Activated CD8-positive, alpha-beta memory T cell treated with anti-CD3 and anti-CD28 coated beads, Interleukin-2, amount 10 ng/mL, durations not matched to agents 7 days and 5 days (primary cell): ENCODE measurements at places on chromosomes 13 and 19.

DNA sequence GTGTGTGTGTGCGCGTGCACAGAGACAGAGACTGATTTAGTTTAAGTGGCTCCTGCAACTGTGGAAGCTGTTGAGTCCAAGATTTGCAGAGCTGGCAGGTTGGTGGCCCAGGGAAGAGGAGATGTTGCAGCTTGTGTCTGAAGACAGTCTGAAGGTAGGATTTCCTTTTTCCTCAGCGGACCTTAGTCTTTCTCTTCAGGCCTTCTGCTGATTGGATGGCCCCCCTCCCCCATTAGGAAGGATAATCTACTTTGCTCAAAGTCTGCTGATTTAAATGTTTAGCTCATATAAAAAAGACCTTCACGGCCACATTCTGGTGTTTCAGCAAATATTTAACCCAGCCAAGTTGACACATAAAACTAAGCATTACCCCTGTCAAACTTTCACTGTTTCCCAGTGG is 84.3 kb downstream of the SLC15A1 start:
- no peak overlapping the region for H3K27ac ChIP-seq
- no peak overlapping the region for H3K4me3 ChIP-seq
- no peak for DNase-seq
- H3K36me3 ChIP-seq = no peaks in the 10 kb centered on the region
- peaks cover 17% of the 10 kb centered on the region for H3K4me1 ChIP-seq

DNA sequence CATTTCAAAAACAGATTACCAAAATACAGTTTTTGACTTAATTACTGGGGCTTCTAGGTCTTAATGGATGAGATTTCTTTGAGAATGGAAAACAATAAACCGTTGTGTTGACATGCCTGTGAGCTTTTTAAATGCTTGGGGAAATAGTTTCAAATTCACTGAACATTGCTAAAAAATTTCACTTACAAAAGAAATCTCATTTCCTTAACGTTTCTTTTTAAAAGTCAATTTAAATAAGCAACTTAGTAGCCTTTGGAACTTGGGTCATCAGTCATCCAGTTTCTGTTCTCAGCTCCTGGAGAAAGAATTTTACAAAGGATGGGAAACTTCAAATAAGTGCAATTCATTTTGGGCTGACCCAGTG is 4.4 kb downstream of the ZC3H4 start:
- H3K27me3 ChIP-seq = no peaks in the 10 kb centered on the region
- peaks cover 60% of the 10 kb centered on the region for H3K4me1 ChIP-seq
- no peak for DNase-seq
- H3K4me3 ChIP-seq = peak overlapping the region; percentile 95
- peak overlapping the region; percentile 100 for H3K27ac ChIP-seq

GRCh38 chr13:98496479-98496791 is 80.5 kb downstream of the STK24 start:
- no peaks in the 10 kb centered on the region for H3K27me3 ChIP-seq
- no peak for DNase-seq
- H3K36me3 ChIP-seq = peaks cover 12% of the 10 kb centered on the region
- H3K4me1 ChIP-seq = peaks cover 22% of the 10 kb centered on the region

DNA sequence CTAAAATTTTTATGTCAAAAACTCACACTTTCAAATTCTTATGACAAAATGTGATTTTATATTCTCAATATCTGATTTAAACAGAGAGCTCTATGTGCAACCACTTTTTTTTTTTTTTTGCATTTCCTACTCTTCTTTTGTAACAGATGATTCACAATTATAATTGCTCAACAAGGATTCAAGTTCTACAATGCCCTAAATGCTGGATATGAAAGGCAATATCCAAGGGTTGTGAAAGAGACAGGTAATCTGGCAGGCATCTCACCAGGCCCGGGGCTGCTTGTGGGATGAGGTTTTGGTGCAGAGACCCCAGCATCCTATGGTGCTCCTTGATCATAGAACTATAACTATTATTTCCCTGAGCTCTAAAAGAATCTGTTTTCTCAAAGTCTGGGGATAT is 363.6 kb upstream of the NBEA start:
- H3K4me1 ChIP-seq = no peaks in the 10 kb centered on the region
- no peak for DNase-seq
- no peak overlapping the region for H3K4me3 ChIP-seq
- no peaks in the 10 kb centered on the region for H3K27me3 ChIP-seq
- H3K36me3 ChIP-seq = no peaks in the 10 kb centered on the region

- H3K27ac ChIP-seq = no peak overlapping the region
- no peaks in the 10 kb centered on the region for H3K4me1 ChIP-seq
- H3K4me3 ChIP-seq = no peak overlapping the region
- H3K36me3 ChIP-seq = no peaks in the 10 kb centered on the region
Measured at GRCh38 chr13:66663711-66664110, 566.4 kb downstream of the PCDH9 start.

GRCh38 chr19:48644839-48645619 is 958 bp downstream of the CA11 start:
- no peaks in the 10 kb centered on the region for H3K36me3 ChIP-seq
- H3K27ac ChIP-seq = peak overlapping the region; percentile 77

DNA sequence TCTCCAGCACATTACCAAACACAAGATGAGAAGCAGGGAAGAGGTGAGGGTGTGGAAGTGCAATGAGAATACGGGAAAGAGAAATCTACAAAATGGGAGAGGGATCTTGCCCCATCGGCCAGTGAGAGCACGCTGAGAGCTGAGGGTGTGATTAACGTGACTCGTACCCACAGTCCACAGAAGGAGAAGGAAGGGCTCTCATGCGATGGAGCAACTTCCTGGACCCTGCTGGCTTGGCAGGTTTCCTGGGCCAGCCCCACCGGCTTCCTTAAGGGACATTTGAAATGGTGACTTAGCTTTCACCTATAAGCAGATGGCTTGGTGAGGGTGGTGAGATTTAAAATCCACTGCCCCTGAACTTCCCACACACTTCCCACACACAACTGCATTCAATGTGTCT is 740.1 kb downstream of the UQCRFS1 start:
- H3K4me3 ChIP-seq = no peak overlapping the region
- no peaks in the 10 kb centered on the region for H3K36me3 ChIP-seq
- H3K4me1 ChIP-seq = no peaks in the 10 kb centered on the region
- no peak for DNase-seq
- no peak overlapping the region for H3K27ac ChIP-seq
- H3K27me3 ChIP-seq = peaks cover 2% of the 10 kb centered on the region

GRCh38 chr19:12035220-12036172 is at the start of gene ZNF433:
Gene ZNF433 (minus strand): TSS chr19:12035679. CDS start chr19:12035539, 140 bp downstream.
- peaks cover 4% of the 10 kb centered on the region for H3K4me1 ChIP-seq
- peak within 1 kb of the TSS; percentile 65 for H3K4me3 ChIP-seq
- H3K27ac ChIP-seq = peak within 1 kb of the TSS; percentile 54
- H3K36me3 ChIP-seq = peaks cover 17% of the 10 kb centered on the region
- peak; percentile 69 for DNase-seq

- peaks cover 16% of the 10 kb centered on the region for H3K36me3 ChIP-seq
- H3K27me3 ChIP-seq = no peaks in the 10 kb centered on the region
- DNase-seq = no peak
Measured at GRCh38 chr13:41130356-41130755, 2.2 kb downstream of the KBTBD6 start.

DNA sequence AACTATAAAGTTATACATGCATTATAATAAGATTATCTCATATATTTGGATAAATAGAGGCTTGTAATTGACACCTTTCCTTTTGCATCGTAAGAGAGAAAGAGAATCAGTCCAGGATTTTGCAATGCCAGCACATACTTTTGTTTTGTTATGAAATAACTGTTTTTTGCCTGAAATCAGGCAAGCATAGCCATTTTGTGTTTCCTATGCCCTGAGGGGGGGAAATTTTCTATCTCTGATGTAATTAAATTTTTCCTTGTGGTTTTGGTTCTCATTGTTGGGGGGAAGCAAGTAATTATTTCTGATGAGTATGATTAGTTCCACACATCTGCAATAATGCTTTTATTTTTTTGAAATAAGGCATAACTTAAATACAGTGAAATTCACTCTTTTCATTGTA is 229.4 kb downstream of the NDFIP2 start:
- no peak overlapping the region for H3K4me3 ChIP-seq
- no peaks in the 10 kb centered on the region for H3K36me3 ChIP-seq
- H3K27me3 ChIP-seq = no peaks in the 10 kb centered on the region
- H3K27ac ChIP-seq = no peak overlapping the region

DNA sequence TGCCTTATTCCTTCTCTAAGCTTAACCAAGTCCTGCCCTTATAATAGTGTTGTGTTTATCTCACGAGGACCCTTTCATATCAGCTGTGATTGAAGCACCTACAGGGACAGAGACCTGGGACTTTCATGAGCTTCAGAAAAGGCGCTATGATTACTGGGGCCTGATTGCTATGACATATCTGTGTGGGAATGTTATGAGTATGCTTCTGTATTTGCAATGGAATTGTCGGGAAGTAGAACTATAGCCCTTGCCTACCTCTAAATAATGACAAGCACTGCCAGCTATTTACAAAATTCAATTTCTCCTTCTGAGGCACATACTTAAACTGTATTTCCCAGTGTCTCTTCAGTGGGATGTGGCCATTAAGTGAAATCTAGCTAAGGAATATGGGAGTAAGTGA is 191.5 kb downstream of the LHFPL6 start:
- peaks cover 15% of the 10 kb centered on the region for H3K27me3 ChIP-seq
- no peaks in the 10 kb centered on the region for H3K36me3 ChIP-seq
- DNase-seq = no peak
- H3K4me1 ChIP-seq = no peaks in the 10 kb centered on the region
- H3K4me3 ChIP-seq = no peak overlapping the region

DNA sequence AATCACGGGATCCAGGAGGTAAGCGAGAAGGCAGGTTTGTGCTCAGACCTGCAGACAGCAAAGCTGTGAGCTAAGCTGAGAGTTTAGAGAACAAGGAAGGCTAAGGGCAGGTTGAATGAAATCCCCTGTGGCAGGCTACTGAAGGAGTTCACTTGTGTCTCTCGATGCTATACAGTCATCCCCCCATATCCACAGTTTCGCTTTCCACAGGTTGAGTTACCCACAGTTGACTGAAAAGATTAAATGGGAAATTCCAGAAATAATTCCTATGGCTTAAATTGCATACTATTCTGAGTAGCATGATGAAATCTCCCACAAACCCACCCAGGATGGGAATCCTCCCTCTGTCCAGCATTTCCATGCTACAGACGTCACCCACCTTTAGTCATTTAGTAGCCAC is 49.6 kb downstream of the ABCC4 start:
- H3K27me3 ChIP-seq = no peaks in the 10 kb centered on the region
- peaks cover 2% of the 10 kb centered on the region for H3K36me3 ChIP-seq
- H3K4me1 ChIP-seq = no peaks in the 10 kb centered on the region
- no peak for DNase-seq
- no peak overlapping the region for H3K4me3 ChIP-seq

DNA sequence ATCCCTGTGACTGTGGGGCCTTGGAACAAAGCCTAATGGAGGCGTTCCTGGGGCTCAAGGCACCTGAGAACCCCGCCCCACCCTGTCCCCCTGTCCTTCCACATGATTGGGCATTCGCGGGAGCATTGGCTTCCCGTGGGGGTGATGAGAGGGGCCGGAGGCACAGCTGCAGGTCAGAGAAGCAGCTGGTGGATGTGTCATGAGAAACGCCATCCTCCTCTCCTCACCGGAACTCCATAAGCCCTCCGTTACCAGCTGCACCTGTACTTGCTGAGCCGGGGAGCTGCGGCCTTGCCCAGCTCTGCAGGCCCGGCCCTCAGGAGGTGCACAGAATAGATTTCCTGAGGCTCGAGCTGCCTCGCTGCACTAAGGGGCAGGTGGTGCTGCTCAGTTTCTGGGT is 42.0 kb downstream of the CAPN12 start:
- no peaks in the 10 kb centered on the region for H3K27me3 ChIP-seq
- H3K4me3 ChIP-seq = no peak overlapping the region
- peaks cover 16% of the 10 kb centered on the region for H3K4me1 ChIP-seq

DNA sequence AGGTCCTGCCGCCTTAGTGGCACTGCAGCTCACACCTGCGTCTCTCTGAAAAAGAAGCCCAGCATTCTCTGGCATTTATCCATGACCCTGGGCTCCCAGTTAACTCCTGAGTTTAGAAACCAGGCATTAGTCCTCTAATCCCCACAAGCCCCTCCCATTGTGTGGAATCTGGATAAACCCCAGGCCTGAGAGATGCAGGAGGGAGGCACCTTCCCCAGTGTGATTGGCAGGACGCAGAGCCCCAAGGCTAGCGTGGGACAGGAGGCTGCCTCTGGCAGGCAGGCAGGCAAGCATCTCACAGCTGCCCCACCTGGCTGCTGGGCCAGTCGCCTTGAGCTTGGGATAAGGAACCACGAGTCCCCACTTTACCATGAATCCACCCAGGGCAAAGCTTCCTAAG is 11.0 kb upstream of the SERPINE3 start:
- DNase-seq = no peak
- peaks cover 19% of the 10 kb centered on the region for H3K4me1 ChIP-seq
- no peak overlapping the region for H3K27ac ChIP-seq
- peaks cover 5% of the 10 kb centered on the region for H3K27me3 ChIP-seq
- no peak overlapping the region for H3K4me3 ChIP-seq
- peaks cover 2% of the 10 kb centered on the region for H3K36me3 ChIP-seq

DNA sequence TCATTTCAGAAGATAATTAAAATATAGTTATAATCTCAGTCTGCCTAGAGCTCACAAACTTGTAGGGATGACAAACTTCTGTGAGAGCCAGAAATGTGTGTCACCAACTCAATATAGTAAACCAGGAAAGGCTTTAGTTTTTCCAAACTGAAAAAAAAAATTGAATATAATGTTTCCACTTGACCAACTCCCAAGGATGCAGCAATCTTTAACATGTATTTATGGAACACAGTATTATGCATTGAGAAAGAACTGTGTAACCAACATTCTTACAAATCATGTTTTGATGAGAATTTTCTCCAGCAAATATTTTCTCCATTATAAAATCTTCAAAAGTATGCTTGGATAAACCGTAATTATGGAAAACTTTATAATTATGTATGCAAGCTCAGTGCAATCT is 50.1 kb upstream of the KLF12 start:
- no peak overlapping the region for H3K4me3 ChIP-seq
- H3K36me3 ChIP-seq = no peaks in the 10 kb centered on the region
- no peaks in the 10 kb centered on the region for H3K27me3 ChIP-seq
- H3K4me1 ChIP-seq = no peaks in the 10 kb centered on the region

DNA sequence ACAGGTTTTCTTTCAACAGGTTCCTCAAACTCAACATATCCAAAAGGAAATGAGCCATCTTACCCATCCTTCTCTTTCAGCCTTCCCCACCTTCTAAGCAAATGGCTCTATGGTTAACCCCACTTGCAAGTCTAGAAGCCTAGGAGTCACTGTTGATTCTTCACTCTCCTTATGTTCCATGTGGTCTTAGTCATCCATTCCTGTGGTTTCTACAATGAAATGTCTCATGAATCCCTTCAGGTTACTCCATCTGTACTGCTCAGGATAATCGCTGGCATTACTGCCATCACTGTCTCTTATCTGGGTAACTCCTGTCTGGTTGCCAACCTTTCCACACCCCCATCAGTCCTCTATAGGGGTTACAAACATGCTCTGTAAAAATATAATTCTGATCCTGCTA is 381.3 kb downstream of the ENOX1 start:
- H3K4me3 ChIP-seq = no peak overlapping the region
- H3K27ac ChIP-seq = no peak overlapping the region
- peaks cover 13% of the 10 kb centered on the region for H3K27me3 ChIP-seq
- H3K36me3 ChIP-seq = no peaks in the 10 kb centered on the region
- no peak for DNase-seq
- no peaks in the 10 kb centered on the region for H3K4me1 ChIP-seq
